Upper lobe of right lung (tissue), 1 donor: ENCODE measurements at places on chromosomes 1 and 21. TPM values are rescaled to one million over a fixed set of nuclear protein-coding genes. Genes with fewer than 3 reads are reported as not detected.

HES2 gene
- 5.7 TPM for total RNA-seq

MARCKSL1 gene
- 44.5 TPM for total RNA-seq

KRTAP26-1 gene
- total RNA-seq = not detected

INSRR gene
- total RNA-seq = not detected

CCDC185 gene
- total RNA-seq = not detected

FAM151A gene
- total RNA-seq = not detected

SDC3 gene
- total RNA-seq = 39.4 TPM

MPL gene
- 0.61 TPM for total RNA-seq

RGS18 gene
- 9.1 TPM for total RNA-seq

GPR153 gene
- 16.9 TPM for total RNA-seq

C1orf105 gene
- total RNA-seq = not detected

RPE65 gene
- total RNA-seq = not detected

CR1 gene
- 11.4 TPM for total RNA-seq

JUN gene
- 112 TPM for total RNA-seq

CSF3R gene
- total RNA-seq = 202 TPM

TRABD2B gene
- total RNA-seq = 1.2 TPM

CRP gene
- total RNA-seq = 0.26 TPM

CRTC2 gene
- 52.7 TPM for total RNA-seq

CDA gene
- total RNA-seq = 8.8 TPM

OR13G1 gene
- not detected for total RNA-seq

C21orf91 gene
- 16.8 TPM for total RNA-seq

TIE1 gene
- total RNA-seq = 59.4 TPM

TRPM2 gene
- 10.0 TPM for total RNA-seq

SLC2A5 gene
- total RNA-seq = 0.98 TPM

CBS gene
- 69.0 TPM for total RNA-seq

TTC22 gene
- 7.1 TPM for total RNA-seq

SERINC2 gene
- 40.6 TPM for total RNA-seq

TAS1R1 gene
- not detected for total RNA-seq

OR2T35 gene
- total RNA-seq = not detected

OPRD1 gene
- not detected for total RNA-seq

SPOCD1 gene
- 31.4 TPM for total RNA-seq

LCE1E gene
- total RNA-seq = not detected

ARTN gene
- 0.43 TPM for total RNA-seq

TMPRSS15 gene
- total RNA-seq = not detected

ATAD3C gene
- 10.4 TPM for total RNA-seq

CLCA1 gene
- not detected for total RNA-seq

PAFAH2 gene
- 22.6 TPM for total RNA-seq

EXTL1 gene
- 0.49 TPM for total RNA-seq

PEAR1 gene
- 17.9 TPM for total RNA-seq

BMP8B gene
- 2.7 TPM for total RNA-seq

BOLA1 gene
- 16.5 TPM for total RNA-seq

TRIM63 gene
- 0.46 TPM for total RNA-seq

ADCY10 gene
- 0.29 TPM for total RNA-seq

LENEP gene
- not detected for total RNA-seq
